ENCODE measurements at places on chromosomes 1 and 21. TPM values are rescaled to one million over a fixed set of nuclear protein-coding genes. Genes with fewer than 3 reads are reported as not detected.

REG4 gene
- total RNA-seq = not detected

CELSR2 gene
- total RNA-seq = under 0.01 TPM

C1orf232 gene
- not detected for total RNA-seq

PTPRC gene
- total RNA-seq = not detected

FMO1 gene
- not detected for total RNA-seq

HAO2 gene
- not detected for total RNA-seq

EFNA1 gene
- total RNA-seq = 0.37 TPM

TUFT1 gene
- 1.1 TPM for total RNA-seq

UBASH3A gene
- not detected for total RNA-seq

IRF6 gene
- total RNA-seq = not detected

CRYAA gene
- total RNA-seq = not detected

CYP4Z1 gene
- total RNA-seq = not detected

OR2M3 gene
- not detected for total RNA-seq

HCRTR1 gene
- not detected for total RNA-seq

SIPA1L2 gene
- 0.73 TPM for total RNA-seq

APP gene
- total RNA-seq = 315 TPM

CD1D gene
- 0.39 TPM for total RNA-seq

OR6K2 gene
- not detected for total RNA-seq

SYTL1 gene
- not detected for total RNA-seq

GSTM1 gene
- total RNA-seq = 13.7 TPM

RNF207 gene
- 2.6 TPM for total RNA-seq

ASCL5 gene
- under 0.01 TPM for total RNA-seq

IVL gene
- total RNA-seq = under 0.01 TPM

CLIC6 gene
- 0.73 TPM for total RNA-seq

RAD54L gene
- 4.0 TPM for total RNA-seq

TGFBR3 gene
- total RNA-seq = 123 TPM
